ENCODE measurements at places on chromosomes 6 and 20.

DNA sequence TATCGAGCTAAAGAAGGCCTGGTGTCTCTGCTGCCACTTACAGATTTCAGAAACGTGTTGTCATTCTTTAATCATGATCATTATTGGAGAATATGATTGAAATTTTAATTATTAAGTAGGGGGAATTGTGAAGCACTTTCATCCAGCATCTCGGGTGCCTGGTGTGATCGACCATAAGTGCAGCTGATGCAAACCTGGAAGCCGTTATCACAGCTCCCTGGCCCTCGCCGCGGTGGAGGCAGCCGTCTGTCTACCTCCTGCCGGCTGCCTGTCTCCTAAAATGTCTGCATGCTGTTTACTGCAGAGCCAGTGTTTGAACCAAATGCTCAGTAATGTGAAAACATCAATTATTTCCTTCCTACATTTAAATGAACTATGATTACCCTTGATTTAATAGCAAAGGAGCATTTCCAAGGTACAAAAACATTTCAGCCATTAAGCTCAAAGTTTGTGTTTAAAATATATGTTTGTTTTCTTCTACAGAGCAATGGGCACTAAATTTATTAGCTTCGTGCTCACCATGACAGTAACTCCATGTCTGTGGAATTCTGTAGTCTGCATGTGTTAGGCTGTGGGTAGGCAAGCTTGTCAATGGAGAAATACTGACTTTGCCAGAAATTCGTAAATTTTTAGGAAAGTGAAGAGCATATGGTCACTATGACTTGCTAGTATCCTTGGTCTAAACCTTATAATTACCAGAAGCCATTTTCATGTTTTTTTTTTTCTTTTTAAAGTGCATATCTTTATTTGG is 184.5 kb upstream of the AGPAT4 start:
- DNase-seq: no peak

DNA sequence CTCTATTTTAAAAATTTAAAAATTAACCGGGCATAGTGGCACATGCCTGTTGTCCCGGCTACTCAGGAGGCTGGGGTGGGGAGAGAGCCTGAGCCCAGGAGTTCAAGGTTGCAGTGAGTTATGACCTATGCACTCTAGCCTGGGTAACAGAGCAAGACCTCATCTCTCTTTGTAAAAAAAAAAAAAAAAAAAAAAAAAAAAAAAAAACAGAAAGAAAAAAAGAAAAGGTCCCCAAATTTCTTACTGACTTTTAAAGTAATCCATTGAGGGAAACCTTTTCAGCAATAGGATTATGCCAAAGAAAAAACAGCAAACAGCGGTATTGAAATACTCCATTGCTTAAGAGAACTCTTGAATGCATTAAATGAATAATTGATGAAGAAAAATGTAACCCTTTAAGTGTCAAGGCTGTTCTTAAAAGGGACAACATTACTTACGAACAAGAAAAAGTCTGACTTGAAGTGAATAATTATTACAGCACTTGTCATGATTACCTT is 6.0 kb upstream of the DNAAF9 start:
- DNase-seq: no peak

- DNase-seq: no peak
Measured at GRCh38 chr6:39009476-39009875, 39.1 kb upstream of the GLP1R start.

- peak; percentile 8 for DNase-seq
Measured at GRCh38 chr6:111162504-111162903, 75.2 kb downstream of the SLC16A10 start.

DNA sequence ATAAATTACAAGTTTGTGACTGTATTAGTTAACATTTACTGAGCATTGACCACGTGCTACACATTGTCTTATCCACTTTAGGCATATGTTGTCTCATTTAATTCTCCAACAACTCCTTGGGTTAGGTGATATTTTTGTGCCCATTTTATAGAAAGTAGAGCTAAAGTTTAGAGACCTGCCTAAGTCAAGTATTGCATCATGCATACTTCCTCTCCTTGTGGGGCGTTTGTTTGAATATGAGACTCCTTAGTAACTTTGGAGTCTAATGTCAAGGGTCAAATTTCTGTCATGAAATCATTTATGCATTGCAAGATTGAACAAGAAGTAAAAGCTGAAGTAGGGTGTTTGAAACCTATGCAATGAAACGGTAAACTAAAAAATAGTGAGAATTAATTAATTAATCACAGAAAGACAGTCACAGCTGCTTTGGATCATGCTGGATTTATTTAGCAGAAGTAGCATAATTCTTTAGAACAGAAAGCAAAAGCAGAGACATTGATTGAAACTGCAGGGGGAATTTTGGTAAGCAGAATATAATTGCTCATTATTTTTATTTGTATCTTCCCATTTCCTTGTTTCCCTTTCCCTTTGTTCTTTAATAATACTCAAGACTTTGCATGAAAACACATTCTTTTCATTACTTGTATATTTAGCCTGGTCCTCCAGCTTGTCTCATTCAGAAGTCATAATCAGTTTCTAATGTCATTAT is 1374.4 kb upstream of the GJE1 start:
- DNase-seq: no peak

DNA sequence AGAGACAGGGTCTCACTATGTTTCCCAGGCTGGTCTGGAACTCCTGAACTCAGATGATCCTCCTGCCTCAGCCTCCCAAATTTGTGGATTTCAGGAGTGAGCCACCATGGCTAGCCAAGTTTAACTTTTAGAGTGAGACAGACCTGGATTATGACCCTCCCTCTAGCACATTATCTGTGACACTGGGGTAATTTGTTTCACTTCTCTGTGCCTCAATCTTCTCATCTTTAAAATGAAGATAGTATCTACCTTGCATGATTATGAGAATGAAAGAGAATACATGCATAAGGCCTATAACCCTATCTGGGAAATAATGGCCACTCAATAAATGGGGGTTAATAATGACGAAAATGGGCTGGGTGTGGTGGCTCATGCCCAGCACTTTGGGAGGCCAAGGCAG is 373.6 kb downstream of the SYNE1 start:
- DNase-seq: no peak

DNA sequence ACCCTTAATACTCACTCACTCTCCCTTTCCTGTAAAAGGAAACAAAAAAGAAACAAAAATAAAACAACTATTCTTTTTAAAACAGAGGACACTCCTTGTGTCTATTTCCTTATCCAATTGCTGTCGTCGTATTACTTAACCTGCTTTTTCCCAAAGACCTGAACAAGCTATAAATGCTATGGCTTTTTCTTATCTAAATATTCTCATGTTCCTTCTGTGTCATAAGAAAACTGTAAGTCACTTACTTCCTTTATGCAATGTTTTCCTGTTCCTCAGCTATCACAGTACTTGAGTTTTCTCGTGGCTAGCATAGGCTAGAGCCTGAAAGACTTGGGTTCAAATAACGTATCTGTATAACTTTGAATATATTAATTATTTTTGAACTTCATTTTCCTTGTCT is 99.2 kb downstream of the IRAK1BP1 start:
- no peak for DNase-seq

- DNase-seq: no peak
Measured at GRCh38 chr6:166763606-166764472, 136.8 kb upstream of the RPS6KA2 start.

GRCh38 chr6:93272896-93273295 is 146.5 kb downstream of the EPHA7 start:
- DNase-seq: no peak

GRCh38 chr6:151289399-151290007 is 49.7 kb downstream of the AKAP12 start:
- no peak for DNase-seq

DNA sequence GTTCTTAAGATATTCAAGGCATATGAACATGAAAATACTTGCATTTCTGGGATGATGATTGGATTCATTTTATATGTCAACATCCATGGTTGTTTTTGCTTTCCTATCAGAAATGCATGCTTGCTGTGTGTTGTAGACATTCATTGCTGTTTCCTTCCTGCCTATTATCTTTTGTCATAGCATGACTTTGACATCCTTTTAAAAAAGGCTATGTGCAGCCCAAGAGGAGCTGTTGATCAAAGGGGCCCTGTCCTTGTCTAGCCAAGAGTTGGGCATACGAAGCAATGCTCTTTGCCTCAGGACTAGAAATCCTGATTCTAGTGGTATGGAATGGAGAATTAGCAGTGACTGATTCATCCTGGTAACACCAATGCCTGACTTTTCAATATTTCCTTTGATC is 143.1 kb downstream of the RNF144B start:
- no peak for DNase-seq

DNA sequence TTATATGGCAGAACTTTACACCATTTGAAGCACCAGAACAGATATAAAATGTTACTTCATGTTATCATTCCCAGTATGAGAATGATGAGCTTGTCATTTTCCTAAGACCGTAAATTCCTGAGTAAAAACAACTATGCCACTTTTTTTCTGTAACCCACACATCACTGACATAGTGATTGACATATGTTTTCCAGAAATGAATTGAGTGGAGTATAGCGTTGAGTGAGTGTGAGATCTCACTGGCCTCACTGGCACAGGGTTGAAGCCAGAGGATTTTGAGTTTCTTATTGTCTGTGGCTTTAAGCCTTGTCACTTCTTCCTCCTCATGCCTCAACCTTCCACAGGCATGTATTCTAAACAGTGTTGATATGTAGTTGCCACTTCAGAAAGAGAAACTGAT is 62.3 kb downstream of the PDE7B start:
- no peak for DNase-seq

DNA sequence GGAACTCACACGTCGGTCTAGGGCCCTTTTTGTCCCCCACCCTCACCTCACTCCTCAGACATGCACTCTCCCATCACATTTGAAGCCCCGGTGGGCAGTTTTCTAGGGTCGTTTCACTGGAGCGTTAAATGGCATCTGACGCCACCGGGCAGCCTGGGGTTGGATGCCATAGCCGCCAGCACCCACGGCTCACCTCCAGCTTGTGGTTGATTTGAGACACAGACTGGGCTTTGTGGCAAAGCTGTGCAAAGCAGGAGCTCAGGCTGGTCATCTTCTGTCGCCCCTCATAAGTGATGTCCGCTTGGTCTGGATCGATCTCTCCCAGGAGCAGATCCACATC is 530 bp downstream of the GOPC start:
- no peak for DNase-seq

DNA sequence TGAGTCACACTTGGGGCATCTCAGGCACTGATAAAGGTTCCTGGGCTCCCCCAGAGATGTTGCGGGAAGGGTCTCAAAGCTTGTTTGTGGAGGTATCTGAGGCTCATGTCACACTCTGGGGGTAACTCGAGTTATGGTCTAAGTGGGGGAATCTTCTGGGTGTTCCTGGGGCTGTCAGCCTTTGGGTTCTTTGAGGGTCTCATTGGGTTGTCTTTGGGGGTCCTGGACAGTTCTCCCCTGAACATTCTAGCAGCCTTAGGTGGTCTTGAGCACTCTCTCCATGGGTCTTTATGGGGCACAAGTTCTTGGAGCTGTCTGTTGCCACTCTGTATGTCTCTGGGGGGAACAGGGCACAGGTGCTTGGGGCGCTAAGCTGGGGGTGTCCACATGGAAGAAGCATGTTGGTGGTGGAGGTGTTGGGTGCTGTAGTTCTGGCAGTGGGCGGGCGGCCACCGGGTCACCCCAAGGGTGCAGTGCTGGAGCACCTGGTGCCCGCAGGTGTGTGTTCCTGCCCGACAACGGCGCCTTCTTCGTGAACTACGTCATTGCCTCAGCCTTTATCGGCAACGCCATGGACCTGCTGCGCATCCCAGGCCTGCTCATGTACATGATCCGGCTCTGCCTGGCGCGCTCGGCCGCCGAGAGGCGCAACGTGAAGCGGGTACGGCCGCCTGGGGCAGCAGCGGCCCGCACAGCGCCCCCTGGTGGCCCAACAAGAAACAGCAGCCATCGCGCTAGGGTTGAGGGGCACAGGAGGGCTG is 7.1 kb upstream of the CAPN11 start:
- DNase-seq: no peak

- no peak for DNase-seq
Measured at GRCh38 chr20:1629321-1629720, 9.5 kb upstream of the SIRPB1 start.

GRCh38 chr6:31664790-31665500 is at the start of gene GPANK1:
Gene GPANK1, minus strand, starts transcription at chr6:31664997. Its CDS starts 519 bp downstream, at chr6:31664478.
- peak; percentile 93 for DNase-seq

- DNase-seq: no peak
Measured at GRCh38 chr6:40992746-40993145, 46.3 kb downstream of the UNC5CL start.

GRCh38 chr20:50790651-50791277 is 4.1 kb upstream of the BCAS4 start:
- peak; percentile 91 for DNase-seq

- DNase-seq: no peak
Measured at GRCh38 chr20:20465252-20465651, 97.3 kb downstream of the INSM1 start.

- no peak for DNase-seq
Measured at GRCh38 chr6:24664046-24664987, 2.4 kb downstream of the TDP2 start.

GRCh38 chr6:28907394-28907793 is 16.4 kb downstream of the TRIM27 start:
- DNase-seq: no peak

GRCh38 chr20:41034239-41034638 is 5.6 kb downstream of the TOP1 start:
- no peak for DNase-seq

GRCh38 chr6:64288351-64288750 is 652.7 kb downstream of the PHF3 start:
- no peak for DNase-seq

DNA sequence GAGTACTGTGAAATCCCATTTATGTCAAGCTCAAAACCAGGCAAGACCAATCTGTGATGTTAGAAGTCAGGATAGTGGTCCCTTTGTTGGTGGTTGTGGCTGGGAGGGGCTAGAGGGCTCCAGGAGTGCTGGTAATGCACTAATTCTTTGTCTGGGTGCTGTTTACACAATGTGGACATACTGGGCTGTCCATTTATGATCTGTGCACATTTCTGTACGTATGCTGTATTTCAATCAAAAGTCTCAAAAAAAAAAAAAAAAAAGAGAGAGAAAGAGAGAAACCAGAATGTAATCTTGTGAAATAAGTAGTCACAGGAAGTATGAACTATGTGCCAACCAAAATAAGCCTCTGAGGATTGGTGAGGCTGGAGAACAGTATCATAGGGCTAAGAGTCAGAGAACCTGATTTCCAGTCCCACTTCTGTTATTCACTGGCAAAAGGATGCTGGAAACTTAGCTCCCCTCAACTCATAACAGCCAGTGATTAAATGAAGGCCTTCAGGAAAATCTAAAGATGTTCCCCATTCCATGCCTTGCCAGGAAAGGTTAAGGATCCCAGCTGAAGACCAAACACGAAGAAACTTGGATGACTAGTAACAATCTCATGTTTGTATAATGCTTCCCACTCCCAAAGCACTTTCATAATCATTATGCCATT is 19.6 kb upstream of the TRAM2 start:
- DNase-seq: no peak

DNA sequence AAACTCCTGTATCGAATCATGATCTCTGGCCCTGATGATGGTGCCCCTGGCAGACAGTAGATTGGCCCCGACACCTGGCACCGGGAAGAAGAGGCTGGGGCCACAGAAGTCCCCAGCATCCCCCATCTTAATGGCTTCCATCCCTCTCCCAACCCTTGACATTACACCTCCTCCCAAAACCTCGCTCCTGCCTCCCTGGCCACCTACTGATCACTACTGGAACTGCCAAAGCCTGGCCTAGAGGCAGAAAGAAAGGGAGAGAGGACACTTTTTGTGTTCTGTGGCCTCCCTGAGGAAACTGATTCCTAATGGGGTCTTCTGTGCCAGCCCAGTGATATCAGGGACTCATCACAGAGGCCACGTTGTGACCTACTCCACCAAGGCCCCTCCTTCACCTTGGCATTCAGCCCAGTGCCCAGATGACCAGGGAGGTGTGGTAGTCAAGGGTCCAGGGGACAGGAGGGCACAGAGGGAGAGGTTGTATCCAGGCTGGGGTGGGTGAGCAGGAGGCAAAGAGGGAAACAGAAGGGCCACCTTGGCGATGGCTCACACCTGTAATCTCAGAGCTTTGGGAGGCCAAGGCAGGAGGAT is 6.1 kb downstream of the C20orf173 start:
- DNase-seq: peak; percentile 54
